ENCODE measurements at places on chromosomes 3 and 15.

DNA sequence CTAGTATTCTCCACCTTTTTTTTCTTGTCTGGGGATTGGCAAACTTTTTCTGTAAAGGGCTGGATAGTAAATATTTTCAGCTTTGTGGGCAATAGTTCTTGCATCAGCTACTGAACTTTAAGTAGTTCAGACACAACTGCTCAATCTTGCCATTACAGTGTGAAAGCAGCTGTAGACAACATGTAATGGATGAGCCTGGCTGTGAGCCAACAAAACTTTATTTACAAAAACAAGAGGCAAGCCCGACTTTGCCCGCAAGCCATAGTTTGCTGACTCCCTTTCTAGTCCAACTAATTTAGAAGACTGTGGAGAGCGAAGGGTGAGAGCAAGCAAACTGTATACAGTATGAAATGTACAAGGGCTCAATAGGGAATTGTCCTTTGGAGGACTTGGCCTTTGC is 6.2 kb downstream of the FRMD4B start:
- DNase-seq = no peak

GRCh38 chr3:137948400-137949072 is 61.4 kb upstream of the CLDN18 start:
- DNase-seq = no peak

DNA sequence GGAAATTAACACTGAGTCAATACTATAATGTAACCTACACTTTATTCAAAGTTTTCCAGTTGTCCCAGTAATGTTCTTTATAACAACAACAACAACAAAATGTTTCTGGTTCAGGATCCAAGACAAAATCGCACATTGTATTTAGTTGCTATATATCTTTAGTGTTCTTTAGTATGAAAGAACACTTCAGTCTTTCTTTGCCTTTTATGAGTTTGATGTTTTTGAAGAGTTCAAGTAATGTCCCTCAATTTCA is 7.6 kb upstream of the GRAMD1C start:
- DNase-seq = no peak

DNA sequence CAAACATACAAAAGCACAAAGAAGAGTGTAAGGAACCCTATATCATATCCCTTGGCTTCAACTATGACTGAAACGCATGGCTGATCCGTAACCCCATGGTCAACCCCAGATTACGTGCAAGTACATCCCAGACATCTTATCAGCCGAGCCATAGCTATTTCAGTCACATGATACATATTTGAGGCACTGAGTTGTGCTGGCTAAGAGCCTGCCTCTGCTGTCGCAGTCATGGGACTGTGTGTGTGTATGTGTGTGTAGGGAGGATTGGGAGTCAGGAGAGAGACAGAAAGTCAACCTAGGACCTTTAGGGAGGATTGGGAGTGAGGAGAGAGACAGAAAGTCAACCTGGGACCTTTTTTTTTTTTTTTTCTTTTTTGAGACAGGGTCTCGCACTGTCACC is 8.4 kb downstream of the ST6GAL1 start:
- peak; percentile 71 for DNase-seq

GRCh38 chr3:195524171-195524896 is 18.8 kb downstream of the PPP1R2 start:
- no peak for DNase-seq

Data from K562 (cell line).